NCI-H1105 (cell line): ENCODE measurements at places on chromosomes 3 and 15.

DNA sequence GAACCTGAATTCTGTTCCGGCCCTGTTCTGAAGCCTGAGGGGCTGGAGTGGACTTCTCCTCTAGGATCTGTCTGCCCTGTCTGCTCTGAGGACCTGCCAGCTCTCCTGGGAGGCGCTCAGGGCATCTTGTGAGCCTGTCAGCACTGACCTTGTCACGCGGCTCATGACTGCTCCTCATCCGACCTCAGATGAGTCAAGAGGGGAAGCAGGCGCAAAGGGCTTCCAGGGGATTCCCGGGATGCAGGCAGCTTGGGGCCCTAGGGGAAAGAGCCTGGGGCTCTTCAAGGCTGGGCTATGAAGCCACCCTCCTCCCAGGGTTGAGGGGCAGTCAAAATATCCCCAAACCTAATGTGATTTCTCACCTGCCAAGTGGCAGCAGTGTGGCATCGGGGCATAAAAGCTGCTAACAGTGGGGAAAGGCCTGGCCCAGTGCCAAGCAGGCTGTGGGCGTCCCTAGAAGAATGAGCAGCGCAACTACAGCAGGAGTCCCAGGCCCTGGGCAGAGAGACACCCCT, 27.6 kb upstream of the ANKDD1A start:
- peak; percentile 53 for DNase-seq

DNA sequence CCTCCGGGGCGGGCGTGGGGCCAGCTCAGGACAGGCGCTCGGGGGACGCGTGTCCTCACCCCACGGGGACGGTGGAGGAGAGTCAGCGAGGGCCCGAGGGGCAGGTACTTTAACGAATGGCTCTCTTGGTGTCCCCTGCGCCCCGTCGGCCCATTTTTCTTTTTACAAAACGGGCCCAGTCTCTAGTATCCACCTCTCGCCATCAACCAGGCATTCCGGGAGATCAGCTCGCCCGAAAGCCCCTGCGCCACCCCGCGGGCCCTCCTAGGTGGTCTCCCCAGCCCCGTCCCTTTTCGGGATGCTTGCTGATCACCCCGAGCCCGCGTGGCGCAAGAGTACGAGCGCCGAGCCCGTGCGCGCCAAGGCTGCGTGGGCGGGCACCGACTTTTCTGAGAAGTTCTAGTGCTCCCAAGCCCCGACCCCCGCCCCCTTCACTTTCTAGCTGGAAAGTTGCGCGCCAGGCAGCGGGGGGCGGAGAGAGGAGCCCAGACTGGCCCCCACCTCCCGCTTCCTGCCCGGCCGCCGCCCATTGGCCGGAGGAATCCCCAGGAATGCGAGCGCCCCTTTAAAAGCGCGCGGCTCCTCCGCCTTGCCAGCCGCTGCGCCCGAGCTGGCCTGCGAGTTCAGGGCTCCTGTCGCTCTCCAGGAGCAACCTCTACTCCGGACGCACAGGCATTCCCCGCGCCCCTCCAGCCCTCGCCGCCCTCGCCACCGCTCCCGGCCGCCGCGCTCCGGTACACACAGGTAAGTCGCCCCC, at the start of gene THBS1:
Gene THBS1, plus strand, starts transcription at position 595 of the 757 bp plus-strand sequence. CDS start 779 bp downstream, outside the sequence.
- DNase-seq: no peak

DNA sequence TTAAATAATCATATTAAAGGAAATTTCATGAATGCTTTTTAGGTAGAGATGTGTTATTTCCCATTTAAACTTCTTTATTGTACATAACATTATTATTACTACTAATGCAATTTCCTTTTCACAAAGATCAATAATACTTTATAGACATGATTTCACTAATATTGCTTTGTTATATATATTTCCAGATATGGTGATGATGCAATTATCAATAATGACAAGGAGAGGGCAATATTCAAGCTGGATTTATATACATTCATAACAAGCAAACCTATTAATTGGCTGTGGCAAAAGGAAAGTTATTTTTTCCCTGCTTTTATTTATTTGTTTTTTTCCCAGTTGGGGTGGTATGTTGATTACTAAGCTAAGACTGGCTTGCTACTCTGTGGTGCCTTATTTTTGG, 113.5 kb downstream of the RAP2B start:
- no peak for DNase-seq

- DNase-seq: no peak
Observed at GRCh38 chr3:120460862-120461261, 10.1 kb upstream of the FSTL1 start.

DNA sequence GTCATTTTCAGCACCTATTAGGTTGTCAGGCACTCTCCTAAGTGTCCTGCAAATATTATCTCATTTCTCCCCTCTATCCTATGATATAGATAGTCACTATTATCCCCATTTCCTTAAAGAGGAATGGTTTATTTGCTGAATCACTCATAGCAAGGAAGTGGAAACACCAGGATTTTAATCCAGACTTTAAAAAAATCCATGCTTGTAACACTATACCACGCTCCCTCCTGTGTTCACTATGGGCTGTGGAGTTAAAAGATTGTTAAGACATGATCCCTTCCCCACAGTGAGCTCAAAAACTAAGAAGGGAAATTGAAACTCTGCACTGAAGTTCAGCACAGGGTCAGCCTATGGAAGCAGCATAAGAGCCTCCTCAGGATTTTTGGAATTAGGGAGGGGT, 60.2 kb downstream of the TMEM39A start:
- DNase-seq: no peak

GRCh38 chr3:30693470-30694120, 87.2 kb downstream of the TGFBR2 start:
- DNase-seq: peak; percentile 34

DNA sequence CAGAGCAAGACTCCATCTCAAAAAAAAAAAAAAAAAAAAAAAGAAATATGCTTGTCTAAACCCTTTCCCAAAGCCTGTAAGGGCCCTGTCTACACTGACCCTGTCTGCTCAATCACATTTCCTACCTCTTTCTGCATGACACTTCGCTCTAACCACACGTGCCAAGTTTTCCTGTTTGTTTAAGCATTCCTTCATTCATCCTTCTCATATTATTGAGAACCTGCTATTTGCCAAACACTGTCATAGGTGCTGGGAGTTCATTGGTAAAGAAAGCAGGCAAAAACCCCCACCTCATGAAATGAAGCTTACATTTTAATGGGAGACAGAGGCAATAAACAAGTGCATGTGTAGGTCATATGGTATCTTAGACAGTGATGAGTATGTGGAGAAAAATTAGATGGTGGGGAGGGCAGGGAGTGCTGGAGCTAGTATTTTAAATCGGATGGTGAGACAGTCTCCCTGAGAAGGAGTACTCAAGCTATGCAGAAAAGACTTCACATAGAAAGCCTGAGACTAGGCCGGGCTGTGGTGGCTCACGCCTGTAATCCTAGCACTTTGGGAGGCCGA, 48.0 kb downstream of the B3GNT5 start:
- DNase-seq: no peak
